ENCODE measurements at places on chromosomes 6 and 20.

- DNase-seq, result peak; percentile 59
These were observed 139.6 kb upstream of the NOX3 start for GRCh38 chr6:155595284-155595683.

DNA sequence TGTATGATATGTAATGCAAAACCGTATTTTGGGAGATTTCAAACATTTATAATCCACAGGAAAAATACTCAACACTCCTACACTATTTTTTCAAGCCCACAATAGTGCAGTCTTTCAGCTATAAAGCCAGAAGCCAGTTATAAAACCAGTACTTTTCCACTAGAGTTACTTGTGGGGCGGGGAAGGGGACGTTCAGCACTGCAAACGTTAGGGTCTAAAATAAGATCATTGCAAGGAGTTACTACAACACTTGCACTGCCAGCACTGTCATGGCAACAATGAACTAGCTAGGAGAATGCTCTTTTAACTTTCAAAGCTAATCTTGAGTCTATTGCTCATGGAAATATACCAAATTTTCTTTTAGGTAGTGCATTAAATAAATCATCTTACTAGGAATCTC is 14.7 kb downstream of the SESN1 start:
- DNase-seq, result peak; percentile 25

- DNase-seq, result no peak
These were observed 38.4 kb upstream of the TGM2 start for GRCh38 chr20:38203337-38203980.

DNA sequence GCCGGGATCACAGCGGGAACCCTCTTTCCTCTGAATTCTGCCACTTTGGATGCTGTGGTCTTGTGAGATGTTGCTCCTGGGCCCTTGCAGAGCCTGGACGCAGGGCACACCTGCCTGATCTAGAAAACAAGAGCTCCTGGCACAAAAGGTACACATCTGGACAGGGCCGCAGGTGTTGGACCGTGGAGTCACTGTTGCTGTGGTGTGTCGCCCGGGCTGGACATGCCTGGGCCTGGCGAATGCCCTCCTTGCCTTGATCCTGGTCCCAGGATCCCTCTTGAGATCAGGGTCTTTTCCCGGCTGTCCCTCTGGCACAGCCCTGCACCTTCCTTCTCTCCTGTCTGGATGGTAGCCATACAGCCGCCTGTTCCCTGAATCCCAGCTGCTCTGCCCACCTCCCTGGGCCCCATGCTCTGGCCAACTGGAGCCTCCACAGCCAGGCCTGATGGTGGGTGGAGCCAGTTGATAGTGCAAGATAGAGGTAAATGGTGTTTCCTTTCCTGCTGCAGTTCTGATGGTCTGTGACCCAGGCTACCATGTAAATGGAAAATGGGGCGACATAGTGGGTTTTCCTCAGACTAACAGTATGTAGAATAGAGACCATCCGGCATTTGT is 5.0 kb downstream of the FOXP4 start:
- peak; percentile 57 for DNase-seq
